Activated CD4-positive, alpha-beta T cell treated with anti-CD3 and anti-CD28 coated beads, Interleukin-2, amount 50 U/mL, for 4 hours (primary cell): ENCODE measurements at places on chromosomes 13 and 19.

DNA sequence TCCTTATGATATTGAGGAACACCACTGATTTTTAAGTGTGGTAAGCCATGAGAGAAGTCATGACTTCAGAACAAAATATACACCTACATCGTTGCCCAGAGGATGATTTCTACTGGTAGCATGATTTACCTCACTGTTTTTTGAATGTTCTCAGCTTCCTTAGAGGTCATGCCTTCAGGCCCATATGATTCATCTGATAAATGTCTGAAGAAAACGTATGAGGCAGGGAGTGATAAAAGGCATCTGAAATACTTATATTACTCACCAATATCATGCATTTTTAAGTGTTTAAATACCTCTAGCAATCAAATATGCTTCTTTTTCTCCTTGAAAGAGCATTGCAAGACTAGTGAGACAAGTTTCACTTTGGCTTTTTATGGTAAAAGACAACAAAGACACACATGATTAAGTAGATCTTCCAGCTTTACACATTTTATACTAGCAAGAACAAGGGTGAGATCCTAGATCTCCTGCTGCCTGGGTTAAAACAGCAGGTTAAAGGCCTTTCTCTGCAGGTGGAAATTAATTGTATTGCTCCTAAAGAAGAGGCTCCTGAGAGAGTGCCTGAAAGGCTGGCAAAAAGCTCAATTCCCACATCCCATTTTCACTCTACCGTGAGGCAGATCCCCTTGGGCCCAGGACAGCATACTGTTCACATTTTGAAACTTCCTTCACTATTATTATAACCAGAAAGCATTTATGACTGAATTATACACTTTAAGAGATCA lies 432.4 kb downstream of the SLITRK1 start:
- no peak for DNase-seq

DNA sequence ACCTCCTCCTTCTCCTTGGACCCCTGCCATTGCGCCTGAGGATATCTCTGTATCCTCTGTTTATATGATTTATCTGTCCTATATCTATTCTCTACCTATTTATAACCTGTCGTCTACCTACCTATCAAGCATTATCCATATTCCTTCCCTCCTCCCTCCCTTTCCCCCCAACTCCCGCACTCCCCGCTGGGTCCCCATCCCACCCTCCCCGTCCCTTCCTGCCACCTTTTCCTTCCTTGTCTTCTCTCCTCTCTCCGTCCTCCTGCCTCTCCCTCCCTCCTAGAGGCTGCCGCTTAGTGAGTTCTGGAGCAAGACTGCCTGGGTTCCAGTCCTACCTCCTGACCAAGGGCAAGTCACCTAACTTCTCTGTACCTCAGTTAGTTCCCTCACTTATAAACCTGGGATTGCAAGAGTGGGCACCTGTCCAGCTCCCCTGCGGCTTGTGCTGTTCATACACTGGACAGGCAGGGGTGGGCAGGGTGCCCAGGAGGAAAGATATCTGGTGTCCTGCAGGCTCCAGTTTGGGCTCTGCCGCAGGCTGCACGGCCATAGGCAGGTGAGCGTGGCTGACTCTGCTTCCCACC lies 16.1 kb downstream of the TTYH1 start:
- no peak for DNase-seq

GRCh38 chr13:87554045-87554444 lies 117.1 kb upstream of the SLITRK5 start:
- no peak for DNase-seq

- no peak for DNase-seq
These were observed 13.8 kb upstream of the MEIS3 start for GRCh38 chr19:47433121-47433520.

DNA sequence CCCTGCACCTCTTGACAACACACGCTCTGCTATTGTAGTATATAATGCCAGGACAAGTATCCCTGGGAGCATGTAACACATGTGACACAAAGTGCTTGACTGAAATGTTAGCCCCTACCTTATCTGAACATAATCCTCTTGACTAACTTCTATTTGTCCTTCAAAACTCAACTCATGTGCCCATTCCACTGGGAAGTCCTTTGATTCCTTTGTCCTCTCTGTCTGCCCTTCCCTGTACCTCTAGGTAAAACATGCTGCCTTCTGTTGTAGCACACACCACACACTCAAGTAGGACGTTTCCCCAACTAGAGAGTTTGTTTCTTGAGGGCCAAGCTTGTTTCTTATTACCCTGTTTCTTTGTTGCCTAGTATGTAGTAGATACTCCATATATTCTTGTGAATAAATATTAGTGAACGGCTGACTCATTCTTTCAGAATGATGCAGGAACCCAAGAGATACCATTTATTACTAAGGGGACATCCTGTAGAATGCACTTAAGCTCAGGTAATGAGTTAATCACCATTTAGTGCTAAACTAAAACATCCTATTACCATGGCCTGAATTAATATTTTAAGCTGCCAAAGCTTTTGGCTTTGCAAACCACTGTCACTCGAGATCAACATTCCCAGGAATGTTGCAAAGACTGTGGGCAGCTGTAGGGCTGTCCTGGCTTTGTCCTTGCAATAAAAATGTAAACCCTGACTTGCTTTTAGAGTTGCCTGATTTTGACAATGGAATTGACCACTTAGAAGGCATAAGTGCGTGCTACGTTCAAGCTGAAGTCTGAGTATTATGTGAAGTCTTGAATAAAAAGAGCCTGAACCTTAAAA lies 313.4 kb downstream of the COG6 start:
- DNase-seq: no peak

DNA sequence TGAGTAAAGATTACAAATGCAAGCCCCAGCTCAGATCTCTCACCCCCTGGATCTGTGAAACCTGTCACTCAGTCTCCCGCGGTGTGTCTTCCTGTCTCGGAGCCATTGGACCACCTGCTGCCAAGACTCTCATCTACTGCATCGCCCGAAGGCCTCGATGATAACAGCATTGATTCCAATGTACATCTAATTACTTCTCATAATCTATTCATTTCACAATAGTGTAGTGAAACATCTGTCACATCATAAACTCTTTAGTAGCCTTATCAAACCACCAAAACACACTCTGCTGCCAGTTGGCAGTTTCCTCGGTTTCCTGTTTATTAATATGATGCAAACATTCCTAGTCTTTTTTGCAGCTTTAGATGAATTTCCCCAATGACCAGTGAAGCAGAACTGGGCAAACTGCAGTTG lies 220.3 kb downstream of the POU4F1 start:
- no peak for DNase-seq

DNA sequence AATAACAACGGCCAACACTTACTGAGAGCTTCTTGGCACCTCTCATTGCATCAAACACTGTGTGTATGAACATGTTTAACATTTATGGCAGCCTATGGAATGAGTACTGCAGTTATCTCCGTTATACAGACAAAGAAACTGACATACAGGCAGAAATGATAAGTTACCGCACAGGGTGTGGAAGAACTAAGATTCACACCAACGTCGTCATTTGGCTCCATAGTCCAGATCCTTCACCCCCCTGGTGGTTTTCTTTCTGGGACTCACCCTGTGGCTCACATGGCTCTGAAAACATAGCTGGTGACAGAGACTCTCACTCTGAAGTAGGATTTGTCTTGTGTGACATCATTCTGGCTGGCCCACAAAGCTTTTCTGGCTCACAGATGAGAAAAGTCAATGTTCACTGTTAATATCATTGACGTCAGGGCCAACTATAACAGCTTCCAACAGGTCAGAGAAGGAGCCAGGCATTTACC lies 230.1 kb downstream of the DLEU7 start:
- DNase-seq: no peak

GRCh38 chr13:79267560-79267959 lies 138.5 kb downstream of the RBM26 start:
- DNase-seq: no peak

GRCh38 chr19:38975214-38975860 lies at the start of gene FBXO17:
Gene FBXO17 (minus strand): TSS chr19:38975742. CDS start chr19:38950319, 25,423 bp downstream.
- no peak for DNase-seq

- no peak for DNase-seq
These were observed 77.3 kb upstream of the GPR183 start for GRCh38 chr13:99384468-99384867.

DNA sequence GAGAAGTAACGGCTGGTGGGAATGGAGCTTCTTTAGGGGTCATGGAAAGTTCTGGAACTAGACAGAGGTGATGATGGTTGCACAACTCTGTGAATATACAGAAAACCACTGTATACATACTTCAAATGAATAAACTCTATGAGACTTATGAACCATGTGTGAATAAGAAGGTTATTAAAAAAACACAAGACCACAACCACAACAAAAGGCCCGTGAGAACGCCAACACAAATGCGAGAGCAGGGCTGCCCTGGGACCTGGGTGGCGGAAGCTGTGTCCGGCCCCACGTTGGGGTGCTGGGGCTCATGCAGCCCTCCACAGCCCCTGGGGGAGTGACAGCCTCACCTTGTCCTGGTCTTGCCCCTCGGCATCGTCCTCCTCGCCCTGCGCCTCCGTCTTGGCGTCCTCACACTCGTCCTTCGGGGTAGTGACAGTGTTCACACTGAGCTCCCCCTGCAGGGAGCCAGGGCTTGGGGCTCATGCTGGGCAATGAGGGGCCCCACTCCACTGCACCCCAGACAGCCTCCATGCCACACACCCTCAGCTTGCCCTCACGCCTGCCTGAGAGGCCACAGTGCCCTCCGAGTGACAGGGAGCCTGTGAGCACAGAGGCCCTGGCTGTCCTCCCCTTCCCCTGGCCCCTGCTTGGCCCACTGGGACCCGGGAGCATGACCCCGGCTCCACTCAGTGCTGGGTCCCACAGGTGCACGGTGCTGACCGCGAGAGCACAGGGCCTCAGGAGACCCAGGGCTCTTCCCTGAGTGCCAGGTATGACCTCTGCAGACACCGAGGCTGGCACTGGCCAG lies 16.0 kb downstream of the IZUMO4 start:
- no peak for DNase-seq

- no peak for DNase-seq
These were observed 699 bp downstream of the RCBTB2 start for GRCh38 chr13:48532256-48532505.

DNA sequence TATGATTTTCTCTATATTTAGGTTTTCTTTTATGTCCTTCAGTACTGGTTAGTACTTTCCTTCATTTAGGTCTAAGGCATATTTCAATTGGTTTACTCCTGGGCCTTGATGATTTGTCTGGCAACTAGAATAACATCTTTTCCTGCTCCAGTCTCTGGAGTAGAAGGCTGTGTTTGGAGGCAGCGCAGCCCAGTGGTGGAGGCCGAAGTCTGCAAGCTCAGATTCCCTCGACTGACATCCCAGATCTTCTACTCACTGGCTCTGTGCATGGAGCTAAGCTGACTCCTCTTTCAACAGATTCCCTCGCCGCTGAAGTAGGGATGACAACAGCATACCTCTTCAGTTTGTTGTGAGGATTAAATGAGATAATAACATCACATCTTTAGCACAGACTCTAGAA lies 141.0 kb downstream of the RAP2A start:
- DNase-seq: no peak

DNA sequence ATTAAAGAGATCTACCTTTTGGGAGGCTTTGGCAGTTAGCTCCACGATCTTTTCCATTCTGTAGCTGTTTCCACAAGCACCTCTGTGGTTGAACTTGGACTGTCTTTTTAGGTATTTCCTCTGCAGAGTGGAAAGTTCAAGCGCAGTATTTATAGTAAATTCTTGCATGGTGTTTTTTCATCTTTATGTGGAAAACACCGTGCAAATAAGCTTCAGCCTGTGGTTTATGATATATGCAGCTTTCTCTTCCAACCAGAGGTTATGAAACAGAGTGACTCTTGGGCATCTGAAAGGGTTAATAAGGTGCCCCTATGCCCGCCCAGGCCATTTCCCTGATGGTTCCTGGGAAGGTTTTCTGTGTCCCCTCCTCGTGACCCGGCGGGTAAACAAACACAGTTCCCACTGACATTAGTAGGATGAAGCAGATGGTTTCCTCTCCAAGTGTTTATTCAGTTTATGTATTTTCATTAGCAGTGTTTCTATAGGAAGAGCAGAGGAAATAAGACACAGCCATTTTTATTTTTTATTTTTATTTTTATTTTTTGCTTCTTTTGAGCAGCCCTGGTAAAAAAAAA lies 39.7 kb upstream of the RNF113B start:
- DNase-seq: no peak

DNA sequence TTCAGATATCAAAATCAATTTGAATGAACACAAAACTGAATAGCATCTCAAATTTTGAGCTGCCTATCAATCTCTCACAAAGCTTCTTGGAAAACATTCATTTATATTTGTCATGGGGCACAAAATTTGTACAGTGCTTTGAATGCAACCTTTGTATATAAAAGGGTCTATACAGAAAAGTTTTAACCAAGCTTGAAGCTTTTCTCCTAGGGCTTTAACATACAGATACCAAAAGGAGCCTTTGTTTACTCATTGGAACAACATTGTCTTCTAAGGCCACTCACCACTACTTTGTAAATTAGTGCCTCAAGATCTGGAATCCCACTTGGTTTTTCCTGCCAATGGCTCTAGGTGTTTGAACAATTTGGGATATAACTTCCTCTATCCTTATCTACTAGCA lies 21.2 kb downstream of the LNX2 start:
- no peak for DNase-seq

DNA sequence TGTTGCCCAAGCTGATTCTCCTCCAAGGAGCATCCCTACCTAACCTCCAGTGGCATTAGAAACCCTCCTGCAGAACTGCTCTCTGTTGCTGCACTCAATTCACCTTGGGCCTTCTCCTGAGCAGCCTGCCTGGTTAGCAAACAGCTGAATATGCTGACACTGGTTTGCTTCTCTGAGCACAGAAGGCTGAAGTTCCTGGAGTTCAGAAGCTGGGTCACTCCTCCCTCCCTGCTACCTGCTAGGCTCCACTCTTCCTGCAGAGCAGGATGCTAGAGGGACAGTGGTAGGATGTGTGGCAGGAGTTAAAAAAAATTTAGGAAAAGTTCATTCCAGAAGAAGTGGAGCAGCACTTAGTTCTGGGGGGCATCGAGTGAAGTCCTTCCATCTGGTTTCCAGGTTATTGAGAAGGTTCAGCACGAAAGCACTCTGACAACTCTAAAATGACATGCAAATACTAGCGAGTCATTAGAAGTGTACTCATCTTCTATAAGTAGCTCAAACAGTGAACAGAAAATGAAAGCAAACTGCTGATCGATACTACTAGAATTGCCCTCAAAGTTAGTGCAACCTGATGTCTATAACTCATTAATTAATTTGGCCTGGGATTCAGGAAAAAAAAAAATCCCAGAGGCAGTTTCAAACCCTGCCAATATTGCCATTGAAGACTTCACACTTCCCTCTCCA lies 293.7 kb downstream of the POU4F1 start:
- no peak for DNase-seq

- no peak for DNase-seq
These were observed 3.9 kb upstream of the S1PR2 start for GRCh38 chr19:10235003-10235402.

DNA sequence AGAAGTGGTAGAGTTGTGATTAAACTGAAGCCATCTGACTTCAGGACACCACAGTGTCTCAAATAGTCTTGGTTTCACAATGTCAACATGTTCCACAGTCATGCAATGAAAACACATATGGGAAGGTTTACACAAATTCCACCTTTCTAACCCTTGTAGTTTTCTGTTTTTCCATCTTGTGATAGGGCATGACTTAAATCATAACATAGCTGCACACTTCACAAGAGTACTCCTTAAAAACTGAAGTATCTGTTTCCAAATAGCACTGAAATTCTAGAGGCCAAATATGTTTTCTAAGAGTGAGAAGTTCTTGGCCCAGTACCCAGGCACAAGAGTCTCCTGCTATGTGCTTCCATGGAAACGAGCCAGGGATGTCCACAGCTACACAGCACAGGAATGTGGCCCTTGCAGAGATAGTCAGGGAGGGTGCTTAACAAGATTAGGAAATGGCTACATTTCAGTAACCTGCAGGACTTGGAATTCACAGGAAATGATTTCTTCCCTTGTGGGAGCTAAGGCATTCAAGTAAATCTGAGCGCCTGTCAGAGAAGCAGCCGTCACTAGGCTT lies 269.1 kb downstream of the NDFIP2 start:
- DNase-seq: no peak

- DNase-seq: no peak
These were observed 2.2 kb downstream of the SBNO2 start for GRCh38 chr19:1171755-1172352.
